Naive B cell (primary cell): ENCODE measurements at places on chromosomes 7 and 10.

DNA sequence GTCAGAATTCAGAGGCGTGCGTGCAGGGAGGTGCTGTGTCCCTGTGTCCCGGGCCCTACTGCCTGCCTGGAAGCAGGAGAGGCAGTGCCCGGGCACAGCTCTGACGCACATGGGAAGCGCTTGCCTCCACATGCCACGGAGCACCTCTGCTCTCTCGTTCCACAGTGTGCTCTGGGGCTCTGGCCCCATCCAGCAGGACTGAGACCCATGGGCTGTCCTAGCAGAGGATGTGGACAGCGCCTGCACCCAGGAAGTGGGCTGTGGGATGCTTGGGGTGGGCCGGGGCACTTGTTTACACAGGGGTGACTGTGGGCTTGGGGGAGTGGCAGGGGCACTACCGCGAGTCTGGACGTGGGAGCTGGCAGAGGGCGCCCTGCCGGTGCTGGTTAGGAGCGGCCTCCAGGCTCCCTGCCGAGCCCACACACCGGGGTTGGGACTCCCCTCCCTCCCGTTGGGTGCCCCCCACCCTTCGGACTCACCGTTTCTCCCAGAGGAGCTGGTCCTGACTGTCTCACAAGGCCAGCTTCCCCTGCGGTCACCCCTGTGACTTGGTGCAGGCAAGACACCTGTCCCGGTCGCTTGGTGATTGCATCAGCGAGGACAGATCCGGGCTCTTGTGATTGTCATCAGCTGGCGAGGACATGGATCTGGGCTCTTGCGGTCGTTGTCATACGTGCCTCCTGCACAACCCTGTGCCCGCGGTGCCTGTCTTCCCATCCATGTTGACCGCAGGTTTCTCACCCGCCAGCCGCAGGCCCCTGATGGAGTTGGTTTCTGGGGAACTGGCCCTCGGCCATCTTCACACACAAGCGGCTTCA is 83.1 kb downstream of the NKX6-2 start:
- no peak for DNase-seq

GRCh38 chr10:113566888-113567287 is 14.0 kb downstream of the HABP2 start:
- no peak for DNase-seq

DNA sequence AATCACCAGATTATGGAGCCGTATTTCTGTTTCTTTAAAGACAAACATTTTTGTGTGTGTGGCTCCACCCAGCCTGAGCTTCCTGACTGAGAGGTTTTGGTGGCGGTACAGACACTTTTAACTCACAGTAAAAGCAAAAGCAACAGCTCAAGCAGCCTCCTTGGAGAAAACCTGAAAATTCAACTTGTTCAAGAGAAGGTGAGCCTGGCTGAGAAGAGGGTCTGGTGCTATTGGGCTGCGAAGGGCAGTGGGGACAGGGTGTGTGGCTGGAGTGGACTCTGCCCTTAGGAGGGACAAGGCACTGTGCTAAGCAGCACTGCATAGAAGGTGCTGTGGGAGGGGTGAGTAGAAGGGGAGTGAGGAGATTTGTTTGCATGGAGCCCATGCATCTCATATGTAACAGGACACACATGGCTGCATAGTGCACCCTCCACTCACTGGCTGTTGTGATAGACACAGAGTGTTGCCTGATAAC is at the start of gene GIMAP7:
TSS of gene GIMAP7 (plus strand) at position 125 of the 475 bp plus-strand sequence. CDS start 5,103 bp downstream, outside the sequence.
- no peak for DNase-seq

- DNase-seq: peak; percentile 40
Observed at GRCh38 chr7:107167483-107168232, 1.1 kb upstream of the HBP1 start.

DNA sequence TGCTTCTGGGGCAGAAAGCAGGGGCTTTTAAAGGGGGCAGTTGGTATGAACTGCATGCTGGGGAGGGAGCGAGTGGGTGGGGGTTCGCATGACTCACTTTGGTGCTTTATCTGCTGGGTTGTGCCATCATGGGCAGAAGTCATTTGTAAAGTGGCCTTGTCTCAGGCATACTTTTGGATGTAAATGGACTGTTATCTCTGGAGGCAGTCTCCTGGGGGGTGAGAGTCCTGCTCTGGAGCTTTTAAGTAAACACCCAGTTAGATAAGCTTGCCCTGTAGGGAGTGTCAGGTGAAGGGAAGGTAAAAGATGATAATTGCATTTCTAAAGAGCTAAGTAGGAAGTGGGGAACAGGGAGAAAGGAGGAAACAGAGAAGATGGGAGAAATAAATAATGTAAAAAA is 1.6 kb upstream of the GSTO1 start:
- DNase-seq: no peak

DNA sequence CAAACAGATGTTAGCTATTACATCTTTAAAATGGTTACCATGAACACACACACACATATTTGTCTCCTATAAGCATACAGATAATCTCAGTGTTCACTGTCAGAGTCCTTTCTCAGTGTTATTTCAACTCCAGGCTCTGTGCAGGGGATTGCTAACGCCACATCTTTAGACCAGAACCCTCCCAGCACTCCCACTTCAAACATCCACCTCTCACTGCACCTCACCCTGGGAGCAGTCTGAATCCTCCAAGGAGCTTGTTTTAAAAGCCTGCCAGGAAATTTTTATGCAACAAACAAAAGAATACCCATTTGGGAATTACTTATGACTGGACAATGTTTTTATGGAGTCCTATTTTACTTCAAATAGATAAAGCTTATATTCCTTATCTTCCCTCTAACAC is 107.4 kb downstream of the PARD3 start:
- DNase-seq: no peak

DNA sequence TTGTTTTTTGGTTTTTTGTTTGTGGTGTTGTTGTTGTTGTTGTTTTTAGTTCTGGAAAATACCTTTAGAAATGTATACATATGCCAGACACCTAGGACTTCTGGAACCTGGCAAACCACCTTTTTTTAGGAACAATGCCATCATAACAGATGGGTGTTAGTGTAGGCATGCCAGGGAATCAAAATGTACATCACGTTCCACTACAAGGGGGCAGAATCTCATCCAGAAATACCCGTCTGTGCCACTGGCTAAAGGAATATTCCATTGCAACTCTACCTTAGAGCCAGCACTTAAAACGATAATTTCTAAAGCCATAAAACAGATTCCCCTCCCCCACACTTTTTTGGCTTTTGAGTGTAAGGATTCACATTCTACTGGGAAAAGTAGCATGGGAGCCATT is 239.8 kb downstream of the ETV1 start:
- no peak for DNase-seq

DNA sequence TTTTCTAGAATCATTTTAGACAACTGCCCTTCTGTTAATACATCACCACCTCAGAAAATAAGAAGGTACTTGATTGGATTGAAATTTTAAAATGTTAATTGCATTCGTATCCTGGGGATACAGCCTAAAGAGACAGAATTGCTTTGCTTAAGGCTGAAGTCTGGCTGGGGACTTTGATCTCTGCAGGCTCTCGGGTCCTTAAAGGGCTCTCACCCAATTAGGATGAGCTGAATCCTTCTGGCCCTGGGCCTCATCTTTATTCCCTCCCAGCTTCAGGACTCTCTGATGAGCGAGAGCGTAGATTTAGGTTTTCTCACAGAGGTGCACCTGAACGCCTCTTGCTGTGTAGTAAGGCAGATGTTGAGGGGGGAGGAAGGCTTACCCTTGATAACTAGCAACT is 475.3 kb upstream of the C7orf33 start:
- no peak for DNase-seq

DNA sequence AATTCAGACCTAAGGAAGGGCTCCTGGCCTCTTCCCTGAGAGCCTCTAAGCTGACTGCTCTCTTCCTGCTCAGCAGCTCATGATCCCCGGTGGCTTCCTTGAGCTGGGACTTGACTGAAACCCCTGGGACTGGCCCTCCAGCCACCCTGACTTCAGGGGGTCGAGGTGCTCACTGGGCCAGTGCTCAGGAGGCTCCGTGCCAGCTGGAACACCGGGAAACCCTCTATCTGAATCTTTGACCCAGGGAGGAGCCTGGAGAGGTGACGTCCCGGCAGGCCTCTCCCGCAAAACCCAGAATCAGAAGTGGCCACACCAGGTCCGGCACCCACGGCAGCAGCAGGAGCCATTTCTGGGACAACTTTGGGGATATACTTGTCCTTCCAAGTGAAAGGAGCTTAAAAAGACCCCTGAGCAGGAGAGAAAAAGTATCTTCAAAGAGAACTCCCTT is 110.7 kb downstream of the WDR37 start:
- DNase-seq: no peak

GRCh38 chr10:33109788-33110469 is 151.9 kb upstream of the ITGB1 start:
- no peak for DNase-seq

DNA sequence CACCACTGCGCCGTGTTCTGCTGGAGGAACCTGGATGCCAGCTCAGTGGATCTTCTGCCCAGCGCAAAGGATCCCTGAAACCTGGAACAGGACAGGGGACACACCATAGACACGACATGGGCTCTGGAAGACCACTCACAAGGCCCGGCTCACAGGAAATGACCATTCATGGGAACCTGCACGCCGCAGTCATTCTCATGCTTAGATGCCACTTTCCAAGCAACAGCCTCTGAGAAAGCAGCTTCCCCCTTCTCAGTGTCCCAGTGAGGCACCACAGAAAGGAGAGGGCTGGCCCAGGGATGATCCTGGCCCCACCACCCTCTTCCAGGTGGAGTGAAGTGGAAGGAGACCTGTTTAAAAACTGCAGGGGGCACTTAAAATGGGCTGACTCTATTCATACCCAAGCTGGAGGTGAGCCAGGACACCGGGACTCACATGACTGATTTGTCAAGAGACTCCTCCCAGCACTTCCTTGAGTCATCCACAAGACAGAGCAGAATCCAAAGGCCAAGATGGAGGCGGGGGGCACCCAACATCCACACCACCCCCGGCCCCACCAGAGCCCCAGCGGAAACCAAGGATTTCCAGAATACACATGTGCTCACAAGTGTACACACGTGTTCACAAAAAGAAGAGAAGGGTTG is 11.2 kb downstream of the CTBP2 start:
- DNase-seq: no peak

DNA sequence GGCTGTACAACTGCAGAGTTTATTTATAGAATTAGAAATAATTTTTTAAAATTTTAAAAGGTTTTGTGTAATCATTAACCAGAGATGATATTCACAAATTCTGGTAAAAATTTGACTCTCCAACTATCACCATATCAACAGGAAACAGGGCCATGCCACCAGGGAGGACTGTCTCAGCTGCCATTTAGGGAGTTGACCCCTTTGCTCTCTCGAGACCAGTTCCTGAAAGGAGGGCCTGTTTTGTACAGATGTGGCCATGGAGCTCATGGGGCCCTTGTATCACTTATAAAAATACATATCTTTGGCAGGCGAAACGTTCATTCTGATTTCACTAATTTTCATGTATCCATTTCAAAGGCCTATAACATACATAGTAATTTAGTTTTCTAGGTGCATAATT is 20.3 kb downstream of the H2AZ2 start:
- DNase-seq: no peak

- DNase-seq: no peak
Observed at GRCh38 chr10:110947061-110947595, 27.7 kb downstream of the SHOC2 start.

DNA sequence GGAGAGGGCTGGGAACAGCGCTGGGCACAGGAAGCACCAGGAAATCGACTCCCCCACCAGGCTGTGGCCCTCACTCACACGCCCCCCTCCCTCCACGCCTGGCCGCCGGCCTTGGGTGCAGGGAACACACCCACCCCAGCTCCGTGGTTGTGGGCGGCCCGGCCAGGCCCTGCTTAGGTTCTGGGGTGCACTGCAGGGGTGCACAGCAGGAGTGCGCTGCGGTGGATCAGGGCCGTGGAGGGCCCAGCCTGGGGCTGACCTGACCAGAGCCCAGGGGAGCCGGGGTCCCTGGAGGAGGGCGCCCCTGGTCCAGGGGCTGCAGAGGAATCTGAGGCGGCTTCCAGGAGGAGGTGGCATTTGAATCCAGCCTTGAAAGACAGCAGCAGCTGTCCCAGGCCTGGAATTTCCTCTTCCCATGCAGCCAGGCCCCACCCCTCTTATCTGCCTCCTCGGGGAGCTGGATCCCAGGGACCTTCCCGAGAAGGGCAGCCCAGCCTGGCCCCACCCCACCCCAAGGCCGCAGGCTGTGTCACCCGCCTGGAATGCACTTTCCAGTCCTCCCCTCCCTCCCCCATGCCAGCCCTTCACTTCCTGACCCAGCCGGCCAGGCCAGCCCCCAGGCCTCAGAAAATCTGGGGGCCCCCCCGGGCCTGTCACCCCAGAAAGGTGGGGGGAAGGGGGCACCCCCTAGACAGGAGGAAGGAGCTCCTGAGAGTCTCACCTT is 18.4 kb upstream of the PDGFA start:
- DNase-seq: no peak

DNA sequence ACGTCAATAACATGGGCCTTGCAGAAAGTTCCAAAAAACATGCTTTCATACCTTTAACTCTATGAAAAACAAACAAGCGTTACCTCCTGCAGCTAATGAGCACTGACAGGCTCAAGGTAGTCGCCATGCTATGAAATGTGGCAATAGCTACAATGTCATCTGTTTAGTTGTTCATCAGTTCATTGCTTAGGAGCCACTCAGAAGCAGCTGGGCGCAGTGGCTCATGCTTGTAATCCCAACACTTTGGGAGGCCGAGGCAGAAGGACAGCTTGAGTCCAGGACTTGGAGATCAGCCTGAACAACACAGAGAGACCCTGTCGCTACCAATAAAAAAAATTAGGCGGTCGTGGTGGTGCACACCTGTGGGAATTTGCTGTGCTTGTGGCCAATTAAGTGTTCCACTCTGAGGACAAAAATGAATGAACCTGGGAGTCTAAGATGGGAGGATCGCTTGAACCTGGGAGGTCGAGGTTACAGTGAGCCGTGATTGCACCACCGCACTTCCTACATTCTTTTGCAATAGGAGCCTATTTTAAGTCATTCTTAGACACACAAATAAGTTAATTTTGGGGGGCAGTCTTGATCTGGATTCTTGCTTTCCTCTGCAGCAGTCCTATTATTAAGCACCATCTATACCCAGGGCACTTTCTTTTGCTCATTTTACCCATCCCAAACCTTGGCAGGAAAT is 276.2 kb upstream of the KLF14 start:
- DNase-seq: no peak

- no peak for DNase-seq
Observed at GRCh38 chr10:101721806-101722205, 26.8 kb upstream of the FBXW4 start.

- no peak for DNase-seq
Observed at GRCh38 chr10:83880252-83880791, 259.0 kb upstream of the GHITM start.

- no peak for DNase-seq
Observed at GRCh38 chr10:78473006-78473405, 439.3 kb downstream of the RPS24 start.

GRCh38 chr7:16529697-16530096 is 3.1 kb downstream of the LRRC72 start:
- no peak for DNase-seq

- no peak for DNase-seq
Observed at GRCh38 chr10:66535439-66535838, 390.4 kb upstream of the LRRTM3 start.

DNA sequence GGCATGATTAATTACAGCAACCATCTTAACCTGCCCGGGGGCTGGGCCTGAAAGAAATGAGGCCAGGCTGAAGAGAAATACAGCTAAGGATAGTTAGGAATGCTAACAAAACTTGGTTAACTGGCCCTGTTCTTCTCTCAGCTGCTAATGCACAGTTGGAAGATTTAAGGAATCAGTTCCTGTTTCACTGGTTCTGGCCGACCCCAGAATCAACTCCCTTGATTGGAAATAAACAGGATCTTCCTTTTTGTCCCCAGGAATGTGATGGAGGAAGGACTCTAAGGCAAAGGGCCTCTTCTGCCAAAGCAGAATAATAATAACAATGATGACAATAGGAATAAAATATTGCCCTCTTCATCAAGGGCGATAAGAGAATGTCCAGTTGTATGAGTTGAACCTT is 3.5 kb upstream of the LRMDA start:
- DNase-seq: no peak

- no peak for DNase-seq
Observed at GRCh38 chr7:28955718-28956607, 2.2 kb downstream of the TRIL start.
